ENCODE measurements at places on chromosomes 7 and 10. TPM values are rescaled to one million over a fixed set of nuclear protein-coding genes. Genes with fewer than 3 reads are reported as not detected.
A peak's percentile ranks its signal among the peaks of the same experiment; 100 is the strongest.

DNA sequence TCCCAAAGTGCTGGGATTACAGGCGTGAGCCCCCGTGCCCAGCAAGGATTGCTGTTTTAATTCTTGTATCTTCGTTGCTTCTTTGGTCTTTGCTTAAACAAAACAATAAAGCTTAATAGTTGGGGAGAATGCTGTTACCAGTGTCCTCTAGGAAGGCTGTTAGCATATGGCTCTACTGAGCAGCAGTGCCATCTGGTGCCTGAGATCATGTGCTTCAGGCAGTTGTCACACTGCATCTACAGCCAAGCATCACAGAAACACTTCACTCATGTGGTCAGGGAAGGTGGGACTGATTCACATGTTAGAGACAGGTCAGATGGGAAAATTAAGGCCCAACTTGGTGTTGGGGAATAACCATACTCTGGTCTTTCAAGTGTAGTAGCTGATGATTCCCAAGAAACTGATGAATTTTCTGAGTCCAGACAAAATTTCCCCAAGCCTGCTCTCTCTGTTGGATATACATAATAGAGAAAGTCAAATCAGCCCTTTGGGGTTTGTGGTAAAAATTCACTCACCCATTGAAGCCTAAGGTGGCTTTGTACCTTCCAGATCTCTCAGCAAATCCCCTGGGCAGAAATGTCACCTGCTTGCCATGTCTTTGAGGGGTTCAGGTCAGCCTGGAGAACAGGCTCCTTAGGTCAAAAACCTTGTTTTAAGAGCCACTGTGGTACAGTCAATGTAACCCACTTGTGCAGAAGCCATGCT lies 28.4 kb downstream of the UBE2D4 start:
- no peak overlapping the region for H3K27ac ChIP-seq
- H3K4me1 ChIP-seq, result no peaks in the 10 kb centered on the region
- H3K36me3 ChIP-seq, result peaks cover 15% of the 10 kb centered on the region
- DNase-seq, result peak; percentile 1
- no peak overlapping the region for H3K4me3 ChIP-seq

DNA sequence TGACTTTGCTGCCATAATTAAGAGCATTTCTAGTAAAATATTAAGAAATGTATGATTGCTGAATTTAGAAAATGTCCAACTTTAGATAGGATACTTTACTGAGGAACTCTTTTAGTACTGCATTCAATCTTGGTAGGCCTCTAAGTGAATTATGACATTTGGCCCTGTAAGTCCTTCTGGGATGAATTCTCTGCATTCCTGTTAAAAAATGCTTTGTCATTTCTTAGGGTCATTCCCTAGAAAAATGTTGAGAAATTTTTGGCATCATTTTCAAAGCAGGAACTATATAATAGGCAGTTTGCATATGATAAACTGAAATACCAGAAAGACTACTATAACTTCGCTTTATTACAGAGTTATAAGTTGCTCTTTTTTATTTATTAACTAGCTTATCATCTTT lies 69.3 kb upstream of the PRR15 start:
- H3K4me1 ChIP-seq, result no peaks in the 10 kb centered on the region
- H3K27ac ChIP-seq, result no peak overlapping the region
- H3K4me3 ChIP-seq, result no peak overlapping the region
- H3K36me3 ChIP-seq, result no peaks in the 10 kb centered on the region
- no peak for DNase-seq
- H3K27me3 ChIP-seq, result no peaks in the 10 kb centered on the region

DNA sequence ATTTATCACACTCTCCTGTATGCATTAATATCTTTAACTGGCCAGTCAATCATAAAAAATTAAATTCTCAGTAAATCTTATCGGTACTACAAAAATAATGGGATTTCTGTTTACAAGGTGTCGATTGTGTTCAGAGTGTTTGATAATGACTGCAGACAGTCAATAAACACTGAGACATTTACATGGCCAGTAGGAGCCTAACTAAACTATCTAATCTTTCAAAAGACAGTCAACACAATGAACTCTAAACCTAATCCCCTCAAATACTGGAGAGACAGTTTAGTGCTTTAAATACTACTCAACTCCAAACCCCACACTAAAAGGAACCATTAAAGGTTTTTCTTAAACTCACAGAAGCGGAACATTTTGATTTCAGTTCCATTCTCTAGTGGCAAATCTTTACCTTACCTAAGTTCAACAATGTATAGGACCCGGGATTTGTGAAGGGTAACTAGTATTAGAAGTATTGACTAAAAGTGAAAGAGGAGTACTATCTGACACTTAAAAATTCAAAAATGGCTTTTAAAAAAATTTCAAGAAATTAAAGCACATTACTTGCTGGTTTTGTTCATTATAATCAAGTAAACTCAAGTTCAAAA lies 37.3 kb upstream of the EXOC6 start:
- no peaks in the 10 kb centered on the region for H3K36me3 ChIP-seq
- DNase-seq, result no peak
- H3K27me3 ChIP-seq, result peaks cover 4% of the 10 kb centered on the region
- no peaks in the 10 kb centered on the region for H3K4me1 ChIP-seq
- no peak overlapping the region for H3K4me3 ChIP-seq
- no peak overlapping the region for H3K27ac ChIP-seq

GRCh38 chr10:48705401-48705938 lies 20.8 kb downstream of the WDFY4 start:
- no peaks in the 10 kb centered on the region for H3K27me3 ChIP-seq
- no peak overlapping the region for H3K27ac ChIP-seq
- no peak overlapping the region for H3K4me3 ChIP-seq
- no peaks in the 10 kb centered on the region for H3K36me3 ChIP-seq
- no peaks in the 10 kb centered on the region for H3K4me1 ChIP-seq
- no peak for DNase-seq

DNA sequence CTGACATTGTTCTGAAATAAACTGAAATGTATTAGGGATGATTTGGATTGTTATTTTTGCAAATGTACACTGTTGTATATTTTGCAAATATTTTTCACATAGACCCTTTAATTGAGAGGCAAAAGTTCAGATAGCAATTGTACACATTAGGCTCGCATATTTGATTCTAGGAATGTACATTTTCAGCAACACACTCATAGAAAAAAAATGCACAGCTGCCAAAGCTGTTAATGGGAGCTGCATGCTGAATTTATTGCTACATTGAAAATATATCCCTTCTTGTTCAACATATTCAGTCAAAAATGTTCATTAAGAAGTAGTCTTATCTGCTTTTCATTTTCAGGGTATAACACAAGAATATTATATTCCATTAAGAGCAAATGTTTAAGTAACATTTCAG lies 512.9 kb downstream of the ATRNL1 start:
- H3K4me1 ChIP-seq, result no peaks in the 10 kb centered on the region
- H3K27me3 ChIP-seq, result no peaks in the 10 kb centered on the region
- no peaks in the 10 kb centered on the region for H3K36me3 ChIP-seq
- no peak overlapping the region for H3K4me3 ChIP-seq

- no peaks in the 10 kb centered on the region for H3K27me3 ChIP-seq
- no peak overlapping the region for H3K27ac ChIP-seq
- no peak for DNase-seq
Observed at GRCh38 chr10:102926842-102927241, 8.7 kb downstream of the CNNM2 start.

DNA sequence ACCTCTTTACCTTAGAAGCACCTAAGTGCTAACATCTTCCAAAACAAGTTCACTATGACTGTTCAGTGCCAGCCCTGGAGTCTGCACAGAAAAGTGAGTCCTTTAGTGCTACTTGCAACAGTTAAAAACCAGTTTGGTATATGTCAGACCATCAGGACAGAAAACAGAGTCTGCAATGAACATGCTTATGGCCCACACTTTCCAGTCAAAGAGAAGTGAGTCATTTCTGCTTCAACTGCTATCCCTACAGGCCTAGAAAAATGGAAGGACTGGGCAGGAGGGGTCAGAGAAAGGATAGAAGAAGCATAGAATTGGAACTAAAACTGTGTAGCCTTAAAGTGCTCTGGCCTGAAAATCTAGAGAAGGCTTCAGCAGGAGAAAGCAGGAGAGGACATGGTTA lies 108.0 kb downstream of the PDE1C start:
- no peak for DNase-seq
- H3K27me3 ChIP-seq, result no peaks in the 10 kb centered on the region
- no peak overlapping the region for H3K27ac ChIP-seq
- H3K4me1 ChIP-seq, result no peaks in the 10 kb centered on the region
- H3K4me3 ChIP-seq, result no peak overlapping the region
- H3K36me3 ChIP-seq, result no peaks in the 10 kb centered on the region

- peak; percentile 67 for DNase-seq
- H3K36me3 ChIP-seq, result peaks cover 25% of the 10 kb centered on the region
Observed at GRCh38 chr10:100528921-100529474, 673 bp downstream of the NDUFB8 start.

- no peak for DNase-seq
- peaks cover 36% of the 10 kb centered on the region for H3K4me1 ChIP-seq
- H3K27me3 ChIP-seq, result no peaks in the 10 kb centered on the region
- no peaks in the 10 kb centered on the region for H3K36me3 ChIP-seq
- no peak overlapping the region for H3K27ac ChIP-seq
- no peak overlapping the region for H3K4me3 ChIP-seq
Observed at GRCh38 chr10:78759456-78760120, 309.2 kb upstream of the ZMIZ1 start.

- no peak for DNase-seq
- no peaks in the 10 kb centered on the region for H3K27me3 ChIP-seq
- no peak overlapping the region for H3K4me3 ChIP-seq
- no peak overlapping the region for H3K27ac ChIP-seq
Observed at GRCh38 chr7:41567731-41568114, 135.2 kb downstream of the INHBA start.

GRCh38 chr7:36127075-36127740 lies 25.8 kb upstream of the EEPD1 start:
- H3K4me3 ChIP-seq, result no peak overlapping the region
- DNase-seq, result no peak
- no peaks in the 10 kb centered on the region for H3K36me3 ChIP-seq

GRCh38 chr7:115940460-115941060 lies 90.0 kb downstream of the TFEC start:
- DNase-seq, result no peak
- no peak overlapping the region for H3K27ac ChIP-seq
- no peaks in the 10 kb centered on the region for H3K4me1 ChIP-seq
- no peaks in the 10 kb centered on the region for H3K36me3 ChIP-seq
- H3K4me3 ChIP-seq, result no peak overlapping the region
- H3K27me3 ChIP-seq, result no peaks in the 10 kb centered on the region

DNA sequence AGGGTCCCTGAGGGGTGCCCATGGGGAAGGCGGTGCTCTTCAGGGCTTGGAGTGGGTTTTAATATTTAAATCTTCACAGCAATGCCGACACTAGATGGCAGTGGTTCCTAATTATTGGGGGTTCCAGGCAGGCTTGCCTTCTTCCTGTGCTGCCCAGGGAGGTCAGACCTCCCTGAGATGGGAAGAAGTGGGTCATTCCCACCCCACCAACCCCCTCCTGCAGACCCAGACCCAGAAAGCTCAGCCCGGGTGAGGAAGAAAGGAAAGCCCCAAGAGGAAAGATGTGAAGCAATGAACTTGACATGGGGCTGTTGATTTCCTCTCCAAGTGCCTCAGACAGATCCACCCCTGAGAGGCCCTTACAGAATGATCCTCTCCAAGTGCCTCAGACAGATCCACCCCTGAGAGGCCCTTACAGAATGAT lies 85.1 kb upstream of the LANCL2 start:
- no peaks in the 10 kb centered on the region for H3K4me1 ChIP-seq
- no peak overlapping the region for H3K4me3 ChIP-seq
- H3K36me3 ChIP-seq, result no peaks in the 10 kb centered on the region
- H3K27ac ChIP-seq, result no peak overlapping the region

- peak overlapping the region; percentile 73 for H3K4me3 ChIP-seq
- peak overlapping the region; percentile 85 for H3K27ac ChIP-seq
- H3K36me3 ChIP-seq, result no peaks in the 10 kb centered on the region
- DNase-seq, result no peak
Observed at GRCh38 chr7:73682745-73683055, 553 bp downstream of the DNAJC30 start.

DNA sequence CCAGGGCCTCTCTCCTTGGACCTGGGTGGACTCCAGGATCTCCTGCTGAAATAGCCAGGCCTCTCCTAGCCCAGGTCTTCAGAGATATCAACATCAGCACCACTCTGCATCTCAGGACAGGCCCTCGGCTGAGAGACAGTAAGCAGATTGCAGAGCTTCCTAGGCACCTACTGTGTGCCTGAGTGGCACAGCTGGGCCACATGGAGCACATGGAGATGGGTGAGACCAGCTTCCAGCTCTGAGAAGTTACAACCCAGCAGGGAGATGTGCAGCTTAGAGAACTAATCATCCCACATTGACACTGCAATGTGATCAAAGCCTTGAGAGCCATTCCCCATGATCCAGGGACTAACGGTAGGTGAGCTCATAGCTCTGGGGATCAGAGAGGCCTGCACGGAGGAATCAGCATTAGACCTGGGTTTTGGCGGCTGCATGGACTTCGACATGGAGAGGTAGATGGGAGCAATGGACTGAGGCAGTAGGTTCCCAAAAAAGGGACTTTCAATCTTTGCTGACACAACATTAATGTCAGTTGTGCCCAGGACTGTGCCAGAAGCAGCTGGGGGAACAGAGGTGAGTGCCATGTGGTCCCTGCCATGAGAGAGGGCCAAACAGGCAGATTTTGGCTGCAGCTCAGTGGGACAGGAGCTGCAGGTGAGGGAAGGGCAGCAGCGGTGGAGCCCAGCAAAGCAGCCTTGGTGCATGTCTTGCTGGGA lies 76.0 kb upstream of the LEP start:
- no peak for DNase-seq
- H3K27ac ChIP-seq, result no peak overlapping the region
- H3K27me3 ChIP-seq, result peaks cover 30% of the 10 kb centered on the region
- no peaks in the 10 kb centered on the region for H3K4me1 ChIP-seq

DNA sequence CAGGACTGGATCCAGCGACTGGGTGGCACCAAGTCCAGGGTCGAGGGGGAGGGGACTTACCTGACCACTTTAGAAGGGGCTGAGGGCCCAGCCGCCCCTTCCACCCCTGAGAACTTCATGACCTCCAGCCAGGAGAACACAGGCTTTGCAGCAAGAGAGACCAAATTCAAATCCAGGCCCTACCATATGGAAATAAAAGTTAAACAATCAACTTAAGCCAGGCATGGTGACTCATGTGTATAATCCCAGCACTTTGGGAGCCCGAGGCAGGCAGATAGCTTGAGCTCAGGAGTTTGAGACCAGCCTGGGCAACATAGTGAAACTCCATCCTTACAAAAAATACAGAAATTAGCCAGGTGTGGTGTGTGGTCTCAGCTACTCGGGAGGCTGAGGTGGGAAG lies 61.9 kb downstream of the COL13A1 start:
- H3K27me3 ChIP-seq, result no peaks in the 10 kb centered on the region
- no peak overlapping the region for H3K4me3 ChIP-seq
- no peak for DNase-seq
- H3K27ac ChIP-seq, result no peak overlapping the region
- no peaks in the 10 kb centered on the region for H3K4me1 ChIP-seq

Gene ALOX5
- total RNA-seq, result 25.3 TPM

Gene LIPA
- 35.7 TPM for total RNA-seq

Gene LRRN3
- total RNA-seq, result 1.1 TPM

Gene NANOS1
- 3.9 TPM for total RNA-seq

Gene MMD2
- total RNA-seq, result 0.71 TPM

Gene STN1
- total RNA-seq, result 20.5 TPM

Gene LRRC61
- total RNA-seq, result 10.8 TPM

Data from sigmoid colon (tissue), 7 donors.